Posterior vena cava (tissue), 2 donors: ENCODE measurements at places on chromosomes 13 and 19.
A peak's percentile ranks its signal among the peaks of the same experiment; 100 is the strongest.

- DNase-seq = no peak
These were observed 167.5 kb upstream of the FREM2 start for GRCh38 chr13:38519229-38519911.

GRCh38 chr13:26325876-26326275 lies 71.9 kb downstream of the CDK8 start:
- no peak for DNase-seq

DNA sequence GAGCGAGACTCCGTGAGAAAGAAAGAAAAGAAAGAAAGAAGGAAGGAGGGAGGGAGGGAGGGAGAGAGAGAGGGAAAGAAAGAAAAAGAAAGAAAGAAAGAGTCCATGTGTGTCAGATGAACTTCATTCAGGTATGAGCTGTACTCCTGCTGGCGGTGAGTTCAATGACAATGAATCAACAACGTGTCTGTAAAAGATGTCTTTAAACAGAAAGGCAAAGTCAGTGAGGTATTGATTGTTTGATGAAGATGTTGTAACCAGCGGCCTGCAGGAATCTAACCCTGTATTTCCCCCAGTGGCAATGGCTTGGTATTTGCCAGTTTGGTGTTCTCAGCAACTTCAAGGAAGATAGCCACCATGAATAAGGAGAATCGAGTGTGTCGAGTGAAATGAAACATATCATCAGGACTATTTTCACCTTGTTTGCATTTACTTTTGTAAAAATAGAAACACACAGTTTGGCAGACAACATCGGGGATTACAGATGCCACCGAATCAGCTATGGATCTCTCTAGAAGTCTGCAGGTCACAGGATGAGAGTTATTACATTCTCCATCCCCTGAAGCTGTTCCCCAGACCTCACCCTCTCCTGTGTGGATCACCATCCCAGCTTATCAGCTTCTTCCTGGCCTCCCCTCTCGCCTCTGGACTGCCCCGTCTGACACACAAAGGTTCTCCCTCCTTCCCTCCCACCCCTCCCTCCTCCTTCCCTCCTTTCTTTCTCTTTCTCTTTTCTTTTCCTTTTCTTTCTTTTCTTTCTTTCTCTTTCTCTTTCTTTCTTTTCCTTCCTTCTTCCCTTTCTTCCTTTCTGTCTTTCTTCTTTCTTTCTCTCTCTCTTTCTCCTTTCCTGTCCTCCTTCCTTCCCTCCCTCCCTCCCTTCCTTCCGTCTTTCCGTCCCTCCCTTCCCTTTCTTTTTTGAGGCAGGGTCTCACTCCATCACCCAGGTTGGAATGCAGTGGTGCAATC lies 8.2 kb upstream of the SBK3 start:
- no peak for DNase-seq

- no peak for DNase-seq
These were observed 30.1 kb downstream of the WDFY2 start for GRCh38 chr13:51614350-51614786.

- peak; percentile 59 for DNase-seq
These were observed 44.2 kb downstream of the CHST8 start for GRCh38 chr19:33665776-33666595.

- DNase-seq = no peak
These were observed 38.6 kb downstream of the WDR87 start for GRCh38 chr19:37867831-37868230.
